Stimulated activated CD4-positive, alpha-beta T cell treated with anti-CD3 and anti-CD28 coated beads, Interleukin-1b, Interleukin-23, amount 100 ng/mL, for 24 hours (primary cell): ENCODE measurements at places on chromosomes 2 and 18.

DNA sequence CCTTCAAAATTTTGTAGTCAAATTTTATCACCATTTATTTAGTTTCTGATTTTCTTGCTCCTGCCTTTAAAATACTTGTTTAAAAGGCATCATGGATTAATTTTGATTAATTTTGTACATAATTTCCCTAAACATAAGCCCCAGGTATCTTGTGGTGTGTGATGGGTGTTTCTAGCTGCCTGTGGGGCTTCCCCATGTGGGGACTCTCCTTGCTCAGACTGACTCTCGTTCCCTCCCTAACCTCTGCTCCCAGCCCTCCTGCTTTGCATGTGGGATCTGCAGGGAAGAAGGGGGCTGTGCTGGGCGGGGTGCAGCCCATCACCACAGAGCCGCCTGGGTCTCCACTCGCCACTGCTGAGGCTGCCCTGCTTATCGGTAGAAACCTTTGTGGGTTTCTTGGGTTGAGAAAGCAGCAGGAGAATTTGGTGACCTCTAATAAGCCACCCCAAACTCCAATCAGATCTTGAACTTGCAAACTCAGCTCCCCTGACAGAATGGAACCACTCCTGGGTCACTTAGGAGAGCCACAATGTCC lies 72.5 kb downstream of the MRPS9 start:
- no peak for DNase-seq

DNA sequence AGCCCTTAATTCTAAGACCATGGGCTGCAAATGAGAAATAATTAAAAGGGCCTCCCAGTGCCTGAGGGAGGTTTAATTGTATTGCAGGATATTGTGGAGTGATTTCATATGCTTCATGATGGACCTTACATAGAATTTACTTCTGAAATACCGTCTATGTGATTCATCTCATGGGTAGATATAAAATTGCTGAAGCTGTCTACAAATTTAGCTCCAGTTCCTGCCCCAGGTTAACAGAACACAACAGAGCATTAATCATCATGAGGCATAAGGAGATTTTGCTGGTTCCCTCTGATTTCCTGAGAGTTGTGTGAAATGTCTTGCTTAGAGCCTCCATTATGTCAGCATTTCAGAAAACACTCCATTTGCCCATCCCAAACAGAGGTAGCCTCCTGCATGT lies 770 bp downstream of the UPP2 start:
- no peak for DNase-seq

DNA sequence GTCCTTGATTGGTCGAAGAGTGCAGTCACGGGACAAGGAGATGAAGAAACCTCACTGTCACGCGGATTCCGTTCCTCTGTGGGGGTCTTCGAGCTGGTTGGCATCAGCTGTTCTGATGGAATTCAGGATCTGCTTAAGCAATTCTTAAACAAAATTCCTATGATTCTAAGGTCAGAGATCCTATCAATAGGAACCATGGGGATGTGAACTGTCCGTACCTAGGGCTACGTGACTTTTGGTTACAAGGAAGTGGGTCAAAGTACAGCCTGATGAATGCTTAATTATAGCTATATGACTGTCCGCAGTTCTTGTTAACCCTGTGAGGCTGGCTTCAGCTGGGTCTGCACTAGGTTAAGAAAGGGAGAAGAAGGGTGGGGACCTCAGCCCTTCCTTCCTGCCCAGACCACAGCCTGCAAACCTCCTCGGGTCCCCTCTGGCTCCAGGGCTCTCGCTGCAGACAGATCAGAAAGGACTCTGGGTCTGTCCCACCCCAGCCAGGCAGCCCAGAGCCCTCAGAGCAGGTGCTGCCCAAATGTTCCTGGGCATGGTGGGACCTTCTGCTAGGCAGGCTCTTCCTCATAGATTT lies 44.2 kb upstream of the TAF1B start:
- no peak for DNase-seq

- no peak for DNase-seq
Observed at GRCh38 chr2:8426550-8426949, 255.3 kb upstream of the ID2 start.

- no peak for DNase-seq
Observed at GRCh38 chr2:139217641-139218040, 437.5 kb upstream of the NXPH2 start.

DNA sequence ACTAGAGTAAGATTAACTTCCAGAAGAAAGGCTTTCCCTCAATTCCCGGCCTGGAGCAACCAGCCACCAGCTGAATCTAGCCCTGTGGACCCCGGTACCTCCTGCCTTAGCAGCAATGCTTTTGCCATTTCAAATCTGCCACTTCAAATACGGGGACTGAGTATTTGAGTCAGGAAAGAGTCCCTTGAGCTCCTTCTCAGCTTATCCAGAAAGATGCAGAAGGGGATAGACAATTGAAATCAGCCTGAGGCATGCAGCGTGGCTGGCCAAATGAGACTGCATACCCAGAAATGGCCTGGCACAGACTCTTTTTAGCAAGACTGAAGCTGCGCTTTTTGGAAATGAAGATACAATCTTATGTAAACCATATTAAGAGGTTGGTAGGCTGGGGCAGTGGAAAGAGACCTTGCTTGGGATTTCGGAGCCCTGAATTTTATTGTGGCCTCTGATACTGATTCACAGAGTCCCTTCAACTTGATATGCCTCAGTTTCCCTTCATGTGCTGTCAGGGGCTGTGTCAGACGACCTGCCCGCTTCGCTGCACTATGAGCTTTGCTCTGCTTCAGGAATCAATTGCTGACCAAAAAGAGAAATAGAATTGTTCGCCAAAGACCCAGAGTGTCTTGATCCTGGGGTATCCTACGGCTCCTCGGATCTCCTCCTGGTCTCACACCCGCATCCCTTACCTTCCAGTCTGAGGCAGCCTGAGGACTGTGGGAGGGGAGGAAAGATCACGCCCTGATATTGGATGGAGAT lies 1.0 kb downstream of the MATN3 start:
- no peak for DNase-seq

- DNase-seq = no peak
Observed at GRCh38 chr2:43309935-43310334, 83.5 kb upstream of the ZFP36L2 start.
